GM13977 (cell line): ENCODE measurements at places on chromosomes 3 and 15.
A peak's percentile ranks its signal among the peaks of the same experiment; 100 is the strongest.

DNA sequence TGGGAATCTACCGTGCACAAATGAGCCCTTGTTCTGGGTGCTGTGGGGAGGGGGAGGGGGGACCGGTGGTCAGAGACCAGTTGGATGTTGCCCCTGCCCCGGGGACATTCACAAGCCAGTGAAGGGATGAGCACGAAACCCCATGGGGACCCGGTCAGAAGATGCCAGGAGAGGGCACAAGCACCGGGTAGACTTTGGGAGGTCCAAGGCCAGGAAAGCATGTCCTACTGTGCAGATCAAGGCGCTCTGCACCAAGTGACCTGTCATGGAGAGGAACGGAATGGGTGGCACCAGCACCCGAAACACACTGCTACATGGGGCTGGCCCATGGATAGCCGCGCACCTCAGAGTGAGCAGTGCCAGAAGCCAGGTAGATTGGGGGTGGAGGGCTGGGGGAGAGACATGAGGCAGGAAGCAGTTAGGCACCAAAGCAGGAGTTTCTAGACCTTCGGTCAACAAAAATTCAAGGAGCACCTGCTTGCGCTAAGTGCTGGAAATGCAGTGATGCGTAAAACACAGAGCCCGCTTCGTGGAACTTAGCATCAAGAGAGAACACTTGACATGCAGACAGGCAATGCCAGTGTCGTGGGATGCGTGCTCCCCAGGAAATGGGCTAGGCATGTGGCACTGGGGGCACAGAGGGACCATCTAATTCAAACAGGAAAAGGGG lies 99.1 kb downstream of the CPN2 start:
- DNase-seq, result no peak

DNA sequence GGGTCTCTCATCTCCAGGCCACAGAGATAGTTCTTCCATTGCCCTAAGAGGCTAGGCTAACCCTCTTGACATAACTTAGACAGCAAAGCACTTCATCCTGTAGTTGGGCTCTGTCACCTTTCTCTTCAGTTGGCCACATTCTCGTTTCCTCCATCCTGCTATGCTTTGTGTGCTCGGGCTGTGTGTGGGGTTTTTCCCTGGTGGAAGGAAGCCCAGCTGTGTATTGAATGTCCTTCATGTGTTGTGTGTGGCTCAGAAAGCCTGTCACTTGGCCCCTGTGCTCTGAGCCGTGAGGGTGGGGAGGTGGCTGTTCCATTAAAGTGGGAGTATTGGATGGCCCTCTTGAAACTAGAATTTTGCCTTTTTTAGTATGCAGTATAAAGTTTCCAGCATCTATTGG lies 8.8 kb upstream of the EXOG start:
- peak; percentile 51 for DNase-seq

- no peak for DNase-seq
Observed at GRCh38 chr3:53239800-53240199, 16.0 kb downstream of the TKT start.

- DNase-seq, result no peak
Observed at GRCh38 chr15:100259266-100259665, 82.5 kb downstream of the ADAMTS17 start.

- DNase-seq, result no peak
Observed at GRCh38 chr3:185024966-185025365, 127.9 kb downstream of the C3orf70 start.

DNA sequence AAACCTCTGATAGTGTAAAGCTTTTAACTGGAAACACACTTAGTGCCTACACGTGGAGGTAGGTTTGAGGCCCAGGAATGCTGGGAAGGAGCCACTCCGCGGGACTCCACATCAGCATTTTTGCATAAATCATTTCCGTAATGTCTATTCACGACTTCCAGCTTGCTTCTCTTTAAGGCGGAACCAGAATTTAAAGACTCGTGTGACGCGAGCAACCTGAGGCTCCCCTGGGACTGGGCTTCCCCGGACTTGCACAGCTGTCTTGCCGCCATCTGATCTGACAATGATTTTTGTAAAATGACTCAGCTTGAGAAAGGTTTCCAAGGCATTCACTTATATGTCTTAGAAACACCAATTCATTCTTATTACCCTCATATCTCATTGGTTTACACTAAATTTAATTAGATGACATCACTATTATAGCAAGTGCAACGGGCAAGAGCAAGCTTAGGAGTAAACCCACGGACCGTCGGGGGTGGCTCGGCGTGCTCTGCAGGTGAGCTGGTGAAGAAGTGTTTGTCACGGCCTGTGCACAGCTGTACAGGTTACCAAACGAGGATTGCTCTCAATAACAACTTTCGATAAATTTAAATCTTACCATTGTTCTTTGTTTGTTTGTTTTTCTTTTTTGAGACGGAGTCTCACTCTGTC lies 95.2 kb downstream of the CHSY1 start:
- DNase-seq, result peak; percentile 88

GRCh38 chr3:158573714-158574113 lies 2.7 kb downstream of the MLF1 start:
- DNase-seq, result no peak

- no peak for DNase-seq
Observed at GRCh38 chr3:68996356-68996995, 17.0 kb downstream of the EOGT start.

DNA sequence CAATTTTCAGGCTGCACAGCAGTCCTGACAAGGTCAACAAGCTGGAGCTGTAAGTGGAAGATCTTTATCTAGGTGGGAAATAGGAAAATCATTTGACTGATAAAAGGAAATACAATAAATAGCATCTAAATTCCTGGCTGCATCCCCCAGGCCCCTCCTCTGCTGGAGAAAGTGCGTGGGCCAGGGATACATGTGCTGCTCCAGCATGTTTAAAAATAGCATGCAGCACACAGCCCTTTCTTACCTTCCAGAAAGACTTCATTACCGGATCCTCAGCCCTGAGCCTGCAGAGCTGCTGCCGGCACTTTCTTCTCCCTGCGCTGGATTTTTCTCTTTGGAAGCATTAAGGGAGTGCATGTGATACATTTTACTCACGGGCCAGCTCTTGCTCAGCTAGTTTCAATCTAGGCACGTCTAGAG lies 77.3 kb downstream of the HMG20A start:
- DNase-seq, result no peak

- no peak for DNase-seq
Observed at GRCh38 chr3:158765518-158766205, 33.4 kb upstream of the RARRES1 start.

GRCh38 chr3:4688411-4688810 lies 195.3 kb downstream of the ITPR1 start:
- DNase-seq, result no peak
